GM13977 (cell line): ENCODE measurements at places on chromosomes 2 and 18.
A peak's percentile ranks its signal among the peaks of the same experiment; 100 is the strongest.

GRCh38 chr2:32905270-32905669, 41.5 kb upstream of the LTBP1 start:
- no peak for DNase-seq

- no peak for DNase-seq
These were observed 431.1 kb upstream of the ZEB2 start for GRCh38 chr2:144950899-144951560.

DNA sequence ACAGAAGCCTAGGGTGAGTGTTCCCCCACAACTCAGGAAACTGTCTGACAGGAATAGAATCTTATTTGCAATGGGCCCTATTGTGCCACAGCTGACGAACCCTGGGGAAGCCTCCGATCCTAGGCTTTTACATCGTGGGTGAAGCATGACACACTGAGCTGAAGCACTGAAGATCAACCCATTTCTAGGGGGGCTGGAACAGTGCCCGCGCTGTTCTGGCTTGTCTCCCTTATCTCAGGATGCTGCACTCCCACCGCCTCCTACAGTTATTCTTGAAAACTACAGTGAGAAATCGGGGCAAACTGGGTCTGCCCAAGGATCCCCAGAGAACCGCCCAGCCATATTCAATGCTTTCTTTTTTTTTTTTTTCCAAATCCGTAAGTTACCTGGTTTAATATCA, 41.1 kb downstream of the NETO1 start:
- no peak for DNase-seq

DNA sequence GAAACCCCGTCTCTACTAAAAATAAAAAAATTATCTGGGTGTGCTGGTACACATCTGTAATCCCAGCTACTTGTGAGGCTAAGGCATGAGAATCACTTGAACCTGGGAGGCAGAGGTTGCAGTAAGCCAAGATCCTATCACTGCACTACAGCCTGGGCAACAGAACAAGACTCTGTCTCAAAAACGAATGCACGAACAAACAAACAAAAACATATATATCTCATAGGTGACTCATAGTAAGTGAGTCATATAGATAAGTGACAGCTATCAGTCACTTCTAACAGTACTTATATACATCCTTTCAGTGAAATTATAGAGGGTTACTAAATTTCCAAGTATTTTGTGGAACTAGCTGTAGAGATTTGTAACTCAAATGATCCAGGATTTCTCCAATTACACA, 127.3 kb upstream of the FIGN start:
- no peak for DNase-seq

DNA sequence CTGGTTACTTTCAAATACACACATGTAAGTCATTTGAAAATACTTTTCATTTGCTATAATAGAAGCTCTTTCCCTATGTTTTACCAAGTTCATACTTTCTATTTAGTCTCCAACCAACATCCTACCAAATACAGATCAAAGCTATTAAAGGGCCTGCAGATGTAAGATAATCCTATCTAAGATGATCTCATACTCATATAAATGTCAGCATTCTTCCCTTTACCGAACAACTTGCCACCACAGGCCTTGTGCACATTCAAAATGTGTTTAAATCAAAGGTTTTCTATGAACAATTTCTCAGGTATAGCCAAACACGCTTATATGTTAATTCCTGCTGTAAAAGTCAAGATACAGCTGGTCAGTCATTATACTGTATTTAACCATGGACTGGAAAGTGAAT, 23.3 kb downstream of the KCTD18 start:
- DNase-seq: no peak

DNA sequence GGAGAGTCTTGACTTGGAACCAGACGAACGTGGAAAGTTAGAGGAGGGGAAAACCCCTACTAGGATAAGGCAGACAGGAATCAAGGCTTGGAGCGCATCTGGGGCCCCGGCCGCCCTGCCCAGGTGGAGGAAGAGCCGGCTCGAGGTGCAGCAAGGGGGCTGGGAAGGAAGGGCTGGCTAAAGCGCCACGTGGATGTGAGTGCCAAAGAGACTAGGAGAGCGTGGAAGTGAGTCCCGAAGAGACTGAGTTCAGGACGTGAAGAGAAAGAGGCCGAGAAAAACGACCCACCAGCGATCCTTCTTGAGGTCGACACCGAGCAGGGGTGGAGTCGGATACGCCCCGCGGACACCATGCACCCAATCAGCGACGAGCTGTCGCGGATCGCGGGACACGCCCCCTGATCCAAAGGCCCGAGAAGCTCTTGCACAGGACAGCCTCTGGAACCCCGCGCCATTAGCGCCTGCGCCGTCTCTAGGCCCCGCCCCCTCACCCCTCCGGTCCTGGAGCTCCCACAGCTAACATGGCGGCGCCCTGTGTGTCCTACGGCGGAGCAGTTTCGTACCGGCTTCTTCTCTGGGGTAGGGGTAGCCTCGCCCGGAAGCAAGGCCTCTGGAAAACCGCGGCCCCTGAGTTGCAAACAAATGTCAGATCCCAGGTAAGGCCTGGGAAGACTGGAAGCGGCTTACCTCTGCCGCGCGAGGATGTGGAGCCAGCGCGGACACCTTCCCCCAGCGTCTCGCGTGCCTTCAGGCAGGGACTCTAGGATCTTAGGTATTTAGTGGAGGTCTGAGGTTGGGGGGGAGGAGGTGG, at the start of gene MRPS9:
MRPS9 (plus strand) TSS at position 498 of the 811 bp plus-strand sequence; CDS start at position 522, 24 bp downstream.
- DNase-seq: peak; percentile 93

DNA sequence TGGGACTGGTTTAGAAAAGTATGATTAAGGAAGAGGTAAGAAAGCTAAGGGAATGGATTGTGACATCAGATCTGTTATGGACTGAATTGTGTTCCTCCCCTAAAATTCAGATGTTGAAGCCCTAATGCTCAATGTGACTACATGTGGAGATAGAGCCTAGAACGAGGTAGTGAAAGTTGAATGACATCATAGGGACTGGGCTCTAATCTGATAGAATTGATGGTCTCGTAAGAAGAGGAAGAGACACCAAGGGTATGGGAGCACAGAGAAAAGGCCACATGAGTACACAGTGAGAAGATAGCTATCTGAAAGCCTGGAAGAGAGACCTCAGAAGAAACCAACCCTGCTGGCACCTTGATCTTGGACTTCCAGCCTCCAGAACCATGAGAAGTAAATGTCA, 178.3 kb downstream of the TRIB2 start:
- no peak for DNase-seq

DNA sequence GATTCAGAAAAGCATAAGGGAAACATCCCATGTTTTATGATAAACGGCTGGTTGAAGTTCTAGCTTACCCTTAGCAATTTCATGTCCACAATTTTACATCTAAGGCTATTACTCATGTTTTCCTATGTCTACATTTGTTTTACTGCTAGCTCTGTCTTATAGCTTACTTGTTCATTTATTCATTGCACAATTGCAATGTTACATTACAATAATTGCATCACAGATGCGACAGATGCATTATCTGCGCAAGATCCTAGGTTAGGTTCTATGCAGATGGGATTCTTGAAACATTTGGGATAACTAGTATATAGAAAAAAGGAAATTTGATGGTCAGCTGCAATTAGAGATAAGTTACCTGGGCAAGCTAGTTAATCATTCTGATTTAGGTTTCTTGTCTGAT, 108.4 kb downstream of the ARHGAP28 start:
- DNase-seq: no peak

DNA sequence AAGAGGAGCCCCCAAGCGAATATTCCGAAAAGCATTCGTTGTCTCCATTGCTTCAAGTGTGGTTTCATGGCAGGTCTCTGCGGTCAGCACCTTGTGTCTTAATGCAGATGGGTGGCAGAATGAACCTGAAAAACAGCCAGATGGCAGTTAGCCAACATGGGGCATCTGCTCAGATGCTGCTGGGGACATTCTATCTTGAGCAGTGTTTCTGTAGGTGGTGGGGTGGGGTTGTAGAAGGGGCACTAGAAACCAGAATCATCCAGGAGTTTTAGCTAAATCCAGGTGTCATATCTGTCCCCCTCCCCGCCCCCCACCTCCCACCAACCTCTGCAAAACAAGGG, 42.1 kb downstream of the ST6GAL2 start:
- DNase-seq: no peak

DNA sequence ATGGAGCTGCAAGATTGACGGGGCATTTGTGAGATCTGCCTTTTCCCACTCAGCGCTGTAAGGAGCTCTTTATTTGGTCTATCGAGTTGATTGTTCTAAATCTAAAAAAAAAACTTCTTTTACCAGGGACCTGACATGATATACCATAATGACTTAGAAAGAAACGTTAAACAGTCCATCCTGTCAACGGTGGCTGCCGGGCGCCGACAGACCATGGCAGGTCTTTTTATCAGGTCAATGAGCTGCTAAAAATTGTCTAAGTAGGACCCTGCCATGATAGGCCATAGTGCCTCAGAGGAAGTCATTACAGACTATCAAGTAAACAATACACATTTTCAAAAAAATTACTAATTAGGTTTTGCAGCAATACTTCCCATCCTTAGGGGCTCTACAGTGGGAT, 87.9 kb downstream of the KLHL14 start:
- no peak for DNase-seq

DNA sequence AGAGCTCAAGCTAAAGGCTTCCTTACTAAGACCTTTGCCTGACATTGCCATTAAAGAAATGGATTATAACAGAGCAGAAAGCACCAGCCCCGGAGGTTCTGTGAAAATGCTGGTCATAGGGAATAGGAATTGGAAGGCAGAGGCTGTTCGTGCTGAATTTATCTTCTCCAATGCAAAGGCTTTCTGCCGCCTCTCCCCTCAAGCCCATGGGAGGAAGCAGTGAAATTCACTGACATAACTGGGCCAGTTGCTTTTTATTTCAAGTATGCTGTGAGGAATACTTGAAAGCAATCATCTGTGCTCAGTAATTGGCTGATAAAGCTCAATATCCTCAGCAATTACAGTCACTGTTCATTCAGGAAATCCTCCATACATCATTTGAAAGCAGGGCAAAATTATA, 85.4 kb upstream of the LINC00305 start:
- DNase-seq: no peak

GRCh38 chr2:196177124-196177523, 5.7 kb upstream of the STK17B start:
- no peak for DNase-seq

DNA sequence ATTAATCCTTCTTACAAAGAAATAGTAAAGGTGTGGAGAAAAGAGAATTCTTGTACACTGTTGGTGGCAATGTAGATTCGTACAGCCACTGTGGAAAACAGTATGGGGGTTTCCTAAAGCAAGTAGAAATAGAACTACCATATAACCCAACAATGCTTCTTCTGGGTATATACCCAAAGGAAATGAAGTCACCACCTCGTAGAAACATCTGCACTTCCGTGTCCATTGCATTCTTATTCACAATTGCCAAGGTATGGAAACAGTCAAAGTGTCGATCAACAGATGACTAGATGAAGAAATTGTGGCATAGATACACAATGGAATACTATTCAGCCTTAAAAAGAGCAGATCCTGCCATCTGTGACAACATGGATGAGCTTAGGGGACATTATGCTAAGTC, 93.4 kb upstream of the TGIF1 start:
- DNase-seq: no peak

GRCh38 chr2:133842446-133842845, 274.2 kb upstream of the NCKAP5 start:
- DNase-seq: no peak

- no peak for DNase-seq
These were observed 33.6 kb downstream of the DGKD start for GRCh38 chr2:233387667-233388528.

- DNase-seq: no peak
These were observed 32.1 kb downstream of the MARCHF7 start for GRCh38 chr2:159744363-159744762.

- DNase-seq: no peak
These were observed 87.5 kb downstream of the TFCP2L1 start for GRCh38 chr2:121197369-121198091.

DNA sequence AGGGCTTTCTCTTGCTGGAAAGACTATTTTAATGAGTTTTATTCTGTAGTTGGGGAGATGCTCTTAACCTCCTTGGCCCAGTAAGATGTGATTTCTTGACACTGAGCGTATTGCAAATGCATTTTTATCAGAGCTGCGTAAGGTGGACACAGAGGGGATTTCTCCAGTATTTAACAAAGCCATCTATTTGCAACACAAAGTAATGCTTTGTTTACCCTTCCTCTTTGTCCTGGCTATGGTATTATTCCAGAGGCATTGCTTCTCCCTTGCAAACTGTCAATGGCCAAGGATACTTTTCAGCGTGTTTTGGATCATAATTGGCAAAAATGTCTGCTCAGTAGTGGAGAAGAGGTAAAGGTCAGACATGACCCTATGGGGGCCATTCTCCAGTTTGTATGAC, 90.8 kb upstream of the PIK3C3 start:
- DNase-seq: no peak

GRCh38 chr2:64454386-64455332, 697 bp downstream of the LGALSL start:
- DNase-seq: peak; percentile 90

DNA sequence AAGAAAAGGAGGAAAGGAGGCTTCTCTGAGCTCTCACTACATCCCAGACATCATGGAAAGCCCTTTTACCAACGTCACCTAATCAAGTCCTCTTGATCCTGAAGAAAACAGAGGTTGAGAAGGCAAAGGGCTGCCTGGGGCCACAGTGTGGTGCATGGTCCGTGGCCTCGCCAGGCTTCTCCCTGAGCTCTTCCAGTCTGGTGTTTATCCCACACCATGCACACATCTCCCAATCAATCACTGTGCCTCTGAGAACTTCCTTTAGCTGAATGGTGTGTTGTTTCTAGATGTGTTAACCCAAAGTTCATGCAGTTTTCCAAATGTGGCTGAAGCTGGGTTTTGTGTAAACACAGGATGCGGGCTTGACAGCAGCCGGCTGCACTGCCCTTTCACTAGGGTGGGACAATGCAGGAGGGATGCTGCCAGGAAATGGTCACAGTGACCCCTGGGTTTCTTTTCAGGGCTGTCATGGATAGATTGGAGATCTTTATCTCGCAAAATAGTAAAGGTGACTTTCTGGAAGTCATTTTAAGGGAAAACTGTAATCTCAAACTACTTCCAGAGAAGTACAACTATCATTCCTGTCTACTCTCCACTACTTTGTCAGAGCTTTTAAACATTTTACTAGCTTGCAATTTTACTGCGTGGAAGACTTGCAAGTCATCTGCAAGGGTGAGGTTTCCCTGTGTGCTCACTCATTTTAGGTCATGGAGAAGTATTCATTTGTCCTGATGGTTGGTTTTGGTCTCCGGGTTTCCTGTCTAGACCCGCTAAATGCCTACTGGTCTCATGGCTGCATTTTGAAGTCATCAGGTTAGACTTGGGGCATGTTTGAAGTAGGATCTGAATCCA, 54.6 kb downstream of the IL1R2 start:
- DNase-seq: no peak

GRCh38 chr2:160368988-160369930, 124.3 kb downstream of the RBMS1 start:
- DNase-seq: no peak

GRCh38 chr2:152488075-152488474, 153.1 kb downstream of the FMNL2 start:
- no peak for DNase-seq
